ENCODE measurements at places on chromosomes 5 and 9.

DNA sequence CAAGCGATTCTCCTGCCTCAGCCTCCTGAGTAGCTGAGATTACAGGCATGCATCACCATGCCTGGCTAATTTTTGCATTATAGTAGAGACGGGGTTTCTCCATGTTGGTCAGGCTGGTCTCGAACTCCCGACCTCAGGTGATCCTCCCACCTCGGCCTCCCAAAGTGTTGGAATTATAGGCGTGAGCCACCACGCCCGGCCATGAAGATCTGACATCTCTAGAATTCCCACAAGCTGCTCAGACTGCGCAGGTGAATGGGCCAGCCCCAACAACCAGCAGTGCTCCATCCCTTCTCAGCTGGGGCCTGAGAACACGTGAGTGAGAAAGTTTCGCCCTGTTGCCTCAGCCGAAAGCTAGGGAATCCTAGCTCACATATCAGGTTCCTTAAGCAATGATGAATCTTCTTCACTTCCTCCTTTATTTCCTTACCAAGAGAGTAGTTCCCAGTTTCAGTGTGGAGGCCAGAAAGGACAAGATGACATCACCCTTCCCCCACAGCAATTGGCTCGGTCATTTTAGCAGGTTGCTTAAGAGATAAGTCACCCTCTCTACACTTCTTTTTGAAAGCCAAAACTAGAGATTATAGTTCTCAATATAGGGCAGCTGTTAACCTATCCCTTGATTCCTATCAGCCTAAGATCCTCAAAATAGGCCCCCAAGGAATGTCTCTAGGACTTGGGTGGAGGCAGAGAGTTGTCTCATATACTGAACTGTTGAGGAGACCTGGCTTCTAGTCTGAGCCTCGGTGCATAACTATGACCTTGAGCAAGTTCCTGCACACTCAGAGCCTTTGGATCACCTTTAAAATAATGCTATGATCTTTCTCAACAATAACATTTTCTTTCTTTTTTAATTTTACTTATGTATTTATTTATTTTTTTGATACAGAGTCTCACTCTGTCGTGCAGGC lies 23.9 kb upstream of the PPP2CA start:
- DNase-seq = no peak

GRCh38 chr5:26390608-26391007 lies 647.8 kb downstream of the CDH9 start:
- no peak for DNase-seq

DNA sequence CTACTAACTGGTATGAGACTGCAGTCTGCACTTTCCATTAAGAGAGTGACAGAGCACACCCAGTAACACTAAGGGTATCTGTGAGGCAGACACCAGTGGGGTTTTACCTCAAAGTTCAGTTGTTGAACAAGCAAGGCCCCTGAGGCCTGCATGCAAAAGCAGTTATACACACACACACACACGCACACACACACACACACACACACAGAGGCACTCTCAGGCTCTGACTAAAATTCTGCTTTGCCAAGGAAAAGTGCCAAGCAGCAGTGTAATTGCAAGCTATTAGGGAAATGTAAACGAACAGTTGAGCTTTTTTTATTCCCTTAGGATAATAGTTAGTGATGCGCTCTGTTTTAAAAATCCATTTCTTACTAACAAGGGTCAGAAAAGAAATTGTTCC lies 377.1 kb downstream of the SPOCK1 start:
- DNase-seq = no peak

DNA sequence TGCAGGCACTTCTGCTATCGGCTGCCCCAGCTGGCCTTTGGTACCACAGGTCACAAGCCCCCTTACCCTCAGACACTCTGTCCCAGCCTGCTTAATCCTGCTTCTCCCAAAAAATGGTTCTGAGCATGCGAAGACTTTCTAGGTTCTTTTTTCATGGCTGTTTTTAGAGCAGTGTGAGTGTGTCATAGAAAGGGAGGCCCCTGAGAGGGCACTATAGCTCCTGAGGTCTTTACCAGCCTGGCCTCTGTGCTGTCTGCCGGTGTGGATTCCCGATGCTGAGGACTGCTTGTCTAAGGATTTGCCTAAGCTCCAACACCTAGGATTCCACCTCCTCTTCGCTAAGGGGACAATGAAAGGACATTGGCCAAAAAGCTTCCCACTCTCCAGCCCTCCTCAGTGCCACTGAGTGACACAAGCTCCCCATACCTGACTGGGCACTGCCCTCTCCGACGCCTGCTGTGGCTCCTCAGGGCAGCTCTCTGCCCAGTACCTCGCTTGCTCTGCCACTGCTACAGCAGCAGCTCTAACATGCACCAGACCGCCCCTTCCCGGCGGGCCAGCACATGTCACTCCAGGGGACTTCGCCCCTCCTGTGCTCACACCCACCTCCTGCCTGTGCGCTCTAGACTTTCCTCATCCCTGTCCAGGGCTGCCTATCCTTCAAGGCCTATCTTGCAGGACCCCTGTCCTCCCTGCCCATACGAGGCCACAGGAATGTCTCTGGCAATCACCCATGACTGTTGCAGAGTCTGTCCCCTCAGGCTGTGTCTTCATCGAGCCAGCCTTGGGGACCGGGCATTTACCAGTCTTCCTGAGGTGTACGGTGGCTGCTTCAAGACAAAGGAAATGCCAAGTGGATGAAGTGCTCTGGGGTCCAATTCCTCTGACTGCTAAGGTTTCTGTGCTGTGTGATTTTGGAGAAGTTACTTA lies 21.0 kb downstream of the MACROH2A1 start:
- DNase-seq = no peak

GRCh38 chr9:108663422-108663821 lies 192.4 kb downstream of the ACTL7B start:
- no peak for DNase-seq
